Tibial nerve (tissue), 4 donors: ENCODE measurements at places on chromosomes 13 and 19.

DNA sequence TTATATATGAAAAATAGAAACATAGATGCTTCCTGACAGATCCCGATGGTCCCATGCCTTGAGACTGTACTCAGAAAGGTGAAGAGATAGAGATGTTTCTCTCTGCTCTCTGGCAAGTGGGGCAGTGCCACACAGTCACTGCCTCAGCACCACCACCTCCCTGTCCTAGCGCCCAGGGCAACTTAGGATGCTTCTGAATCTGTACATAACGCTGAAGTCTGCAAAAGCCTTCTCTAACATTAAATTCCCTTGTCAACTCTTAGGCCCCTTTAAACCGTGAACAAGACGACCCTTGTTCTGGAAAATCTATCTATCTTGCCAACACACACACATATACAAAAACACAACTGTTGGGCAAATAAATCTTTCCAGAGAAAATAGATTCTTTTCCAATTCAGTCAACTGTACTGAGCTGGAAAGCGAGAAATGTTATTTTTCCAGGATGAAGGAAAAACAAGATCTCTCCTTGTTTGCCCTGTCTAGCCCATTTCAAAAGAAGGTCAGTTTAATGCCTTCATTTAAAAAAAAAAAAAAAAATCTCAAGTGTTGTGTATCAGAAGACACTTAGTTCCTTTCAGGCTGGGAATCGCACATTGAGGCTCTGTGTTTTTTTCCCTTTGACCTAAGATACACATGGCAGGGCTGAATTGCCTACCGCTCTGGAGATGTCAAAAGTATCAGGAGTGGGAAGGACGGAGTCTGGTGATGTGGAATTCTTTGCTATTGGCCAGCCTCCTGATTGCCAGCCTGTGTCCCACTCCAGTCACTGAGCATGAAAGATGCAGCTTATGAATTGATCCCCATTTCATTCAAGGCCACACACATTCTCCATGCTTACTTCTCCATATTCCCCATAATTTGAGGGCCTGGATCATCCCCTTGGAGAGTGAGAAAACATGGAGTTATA is 241.4 kb downstream of the LACC1 start:
- DNase-seq, result no peak
- H3K4me1 ChIP-seq, result no peaks in the 10 kb centered on the region
- H3K27ac ChIP-seq, result peak overlapping the region; percentile 66
- H3K27me3 ChIP-seq, result no peaks in the 10 kb centered on the region
- no peaks in the 10 kb centered on the region for H3K36me3 ChIP-seq

DNA sequence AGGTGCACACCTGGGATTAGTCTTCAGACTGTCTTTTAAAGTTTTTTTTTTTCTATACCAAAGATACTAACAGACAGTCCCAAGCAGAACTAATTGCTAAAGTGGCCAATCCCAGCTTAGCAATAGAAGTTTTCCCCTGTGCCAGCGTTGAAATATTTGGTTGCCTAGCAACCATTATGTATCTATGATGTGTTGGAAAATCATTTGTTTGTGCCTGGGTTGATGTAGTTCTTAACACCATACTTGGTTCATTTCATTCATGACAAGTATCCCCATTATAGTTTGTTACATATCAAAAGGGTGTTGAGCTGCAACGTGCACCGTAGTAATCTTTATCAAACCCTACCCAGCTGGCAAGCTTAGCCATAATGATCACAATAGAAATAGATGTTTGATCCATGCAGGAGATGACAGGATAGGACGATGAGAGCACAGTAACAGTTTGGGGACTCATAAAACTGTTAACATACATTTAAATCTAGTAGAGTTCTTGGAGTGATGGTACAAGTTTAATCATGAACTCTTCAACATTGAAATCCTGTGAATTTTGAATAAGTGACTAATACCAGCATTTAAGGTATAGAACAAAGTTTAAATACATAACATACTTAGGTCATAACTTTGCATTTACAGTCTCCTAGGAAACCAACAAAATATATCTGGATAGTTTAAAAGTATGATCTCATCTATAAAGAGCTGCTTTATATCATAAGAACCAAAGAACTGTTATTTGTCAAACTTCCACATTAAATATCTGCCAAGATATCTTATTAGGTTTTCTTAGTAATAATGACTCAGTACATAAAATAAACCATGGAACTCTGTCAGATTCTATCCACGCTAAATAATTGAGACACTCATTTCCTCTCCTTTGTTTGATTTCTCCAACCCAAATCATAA is 73.4 kb downstream of the MBNL2 start:
- no peak overlapping the region for H3K27ac ChIP-seq
- no peaks in the 10 kb centered on the region for H3K27me3 ChIP-seq
- DNase-seq, result no peak

GRCh38 chr13:45538382-45538781 is 73.6 kb downstream of the COG3 start:
- H3K4me1 ChIP-seq, result no peaks in the 10 kb centered on the region
- H3K27ac ChIP-seq, result no peak overlapping the region
- no peak for DNase-seq
- H3K36me3 ChIP-seq, result peaks cover 5% of the 10 kb centered on the region

DNA sequence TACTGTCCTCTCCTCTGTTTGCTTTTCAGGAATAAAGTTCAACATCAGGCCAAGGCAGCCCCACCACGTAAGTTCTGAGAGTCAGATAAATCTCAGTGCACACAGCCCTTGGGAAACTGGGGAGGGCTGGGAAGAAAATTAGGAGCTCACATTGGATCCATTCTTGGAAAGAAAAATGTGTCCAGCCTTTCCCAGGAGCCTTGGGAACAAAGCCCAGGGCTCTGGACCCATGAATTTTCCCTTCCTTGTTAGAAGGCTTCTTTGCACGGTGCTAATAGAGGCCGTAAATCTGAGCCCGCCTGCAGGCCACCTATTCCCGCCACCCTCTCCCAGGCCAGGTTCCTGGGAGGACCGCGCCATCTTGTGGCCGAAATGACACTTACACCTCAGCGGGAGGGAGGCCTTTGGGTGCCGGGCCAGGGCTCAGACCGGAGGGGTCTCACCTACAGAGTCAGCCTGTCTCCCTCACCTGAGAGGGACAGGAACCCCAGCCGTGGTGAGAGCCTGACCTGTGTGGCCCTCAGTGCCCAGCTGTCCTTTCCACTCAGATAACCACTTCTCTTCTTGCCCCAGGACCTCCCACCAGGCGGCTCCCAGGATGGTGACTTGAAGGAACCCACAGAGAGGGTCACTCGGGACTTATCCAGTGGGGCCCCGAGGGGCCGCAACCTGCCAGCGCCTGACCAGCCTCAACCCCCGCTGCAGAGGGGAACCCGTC is 25.1 kb upstream of the KCTD15 start:
- H3K27me3 ChIP-seq, result no peaks in the 10 kb centered on the region
- no peaks in the 10 kb centered on the region for H3K36me3 ChIP-seq
- H3K4me1 ChIP-seq, result no peaks in the 10 kb centered on the region
- no peak overlapping the region for H3K4me3 ChIP-seq
- peak; percentile 73 for DNase-seq

GRCh38 chr19:3536429-3537100 is 2.4 kb upstream of the TEKTIP1 start:
- peak overlapping the region; percentile 82 for H3K27ac ChIP-seq
- H3K4me3 ChIP-seq, result peak overlapping the region; percentile 41
- H3K36me3 ChIP-seq, result peaks cover 12% of the 10 kb centered on the region
- H3K27me3 ChIP-seq, result no peaks in the 10 kb centered on the region
- peak; percentile 53 for DNase-seq

DNA sequence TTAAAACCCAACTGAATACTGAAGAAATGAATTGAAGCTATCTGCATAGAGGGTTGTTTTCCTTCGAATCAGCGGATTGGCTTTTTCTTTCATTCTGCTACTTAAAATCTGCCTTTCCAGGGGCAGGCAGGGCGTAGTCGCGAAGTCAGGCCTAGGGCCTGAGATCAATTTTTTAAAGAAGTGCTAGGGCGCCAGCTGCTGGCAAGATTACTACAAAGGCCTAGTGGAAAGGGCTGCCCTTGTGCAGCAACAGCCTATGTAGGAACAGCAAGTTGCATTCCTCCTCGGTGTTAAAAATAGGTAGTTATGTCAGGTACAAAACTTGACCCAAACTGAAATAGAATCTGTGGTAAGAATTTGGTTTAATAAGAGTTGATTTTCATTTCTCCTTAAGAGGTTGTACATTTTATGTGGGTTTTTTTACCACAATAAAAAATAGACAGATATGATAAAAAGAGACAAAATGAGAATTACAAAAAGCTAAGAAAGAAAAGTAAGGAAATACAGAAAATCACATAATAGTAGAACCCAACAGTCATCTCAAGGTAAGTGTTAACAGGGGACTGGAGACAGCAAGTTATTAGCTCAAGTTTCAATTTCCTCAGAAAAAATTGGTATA is 9.5 kb upstream of the URAD start:
- DNase-seq, result no peak
- H3K36me3 ChIP-seq, result no peaks in the 10 kb centered on the region
- no peak overlapping the region for H3K4me3 ChIP-seq
- H3K27me3 ChIP-seq, result no peaks in the 10 kb centered on the region

DNA sequence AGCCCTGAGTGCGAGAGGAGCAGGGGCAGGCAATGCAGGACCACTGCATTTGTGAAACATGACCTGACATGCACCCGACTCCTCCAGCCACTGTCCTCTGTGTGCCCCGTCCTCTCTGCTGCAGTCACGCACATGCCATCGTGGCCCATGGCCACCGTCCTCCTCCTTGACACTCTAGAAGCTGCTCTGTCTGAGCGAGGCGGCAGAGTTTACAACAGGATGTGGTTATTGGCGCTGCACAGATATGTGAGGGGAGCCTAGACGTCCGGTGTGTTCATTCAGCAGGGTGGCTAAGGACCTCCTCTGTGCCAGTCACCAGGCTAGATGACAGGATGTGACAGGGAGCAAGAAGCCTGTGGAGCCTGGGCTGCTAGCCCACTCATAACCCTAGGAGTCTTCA is 277.8 kb downstream of the FOXO1 start:
- no peaks in the 10 kb centered on the region for H3K36me3 ChIP-seq
- peak overlapping the region; percentile 82 for H3K27ac ChIP-seq
- no peaks in the 10 kb centered on the region for H3K27me3 ChIP-seq
- H3K4me1 ChIP-seq, result peaks cover 24% of the 10 kb centered on the region
- no peak for DNase-seq
